ENCODE measurements at places on chromosomes 3 and 15.

DNA sequence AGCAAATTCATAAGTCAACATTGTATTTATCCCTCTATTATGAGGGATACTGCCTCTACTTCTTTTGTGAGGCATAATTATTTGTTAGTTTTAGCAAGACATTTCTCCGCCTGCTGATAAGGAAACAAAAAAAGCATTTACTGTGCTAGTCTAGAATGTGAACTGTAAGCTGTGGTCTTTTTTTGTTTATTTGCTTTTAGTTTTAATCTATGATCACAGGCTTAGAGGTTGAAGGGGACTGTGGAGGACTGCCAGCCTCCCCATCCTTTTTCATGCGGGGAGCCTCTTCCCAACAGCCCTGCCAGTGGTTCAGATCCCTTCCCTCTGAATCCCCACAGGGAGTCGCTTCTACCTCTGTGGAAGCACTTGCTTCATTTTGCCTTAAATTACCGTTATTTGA, 331.0 kb upstream of the ROPN1 start:
- DNase-seq: no peak

GRCh38 chr3:47283193-47283537, 421 bp downstream of the KLHL18 start:
- no peak for DNase-seq

GRCh38 chr15:59931646-59932261, 72.4 kb upstream of the FOXB1 start:
- DNase-seq: no peak

GRCh38 chr3:133836497-133837158, 31.0 kb downstream of the SRPRB start:
- no peak for DNase-seq

GRCh38 chr3:13626396-13626795, 77.5 kb downstream of the FBLN2 start:
- no peak for DNase-seq

DNA sequence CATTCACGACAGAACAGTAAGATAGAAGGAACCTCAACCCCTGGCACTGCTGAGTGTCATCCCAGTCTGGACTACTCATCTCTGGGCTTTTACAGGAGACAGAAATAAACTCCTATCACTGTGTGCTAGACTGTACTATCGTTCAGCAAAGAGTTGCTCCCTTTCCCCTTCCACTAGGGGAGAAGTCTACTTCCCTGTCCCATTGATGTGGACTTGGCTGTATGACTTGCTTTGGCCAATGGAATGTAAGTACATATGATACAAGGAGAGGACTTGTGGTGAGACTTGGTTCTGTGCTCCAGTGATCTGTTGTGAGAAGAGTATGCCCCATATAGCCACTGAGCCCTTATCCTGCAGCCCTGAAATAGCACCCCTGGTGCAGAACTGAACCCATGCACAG, 5.3 kb upstream of the KIF7 start:
- no peak for DNase-seq

GRCh38 chr15:60179786-60180391, 175.8 kb downstream of the FOXB1 start:
- DNase-seq: peak; percentile 20

GRCh38 chr3:58567251-58567515, 10.0 kb downstream of the FAM107A start:
- DNase-seq: no peak

- no peak for DNase-seq
These were observed 40.3 kb downstream of the ERICH6 start for GRCh38 chr3:150663461-150663860.

DNA sequence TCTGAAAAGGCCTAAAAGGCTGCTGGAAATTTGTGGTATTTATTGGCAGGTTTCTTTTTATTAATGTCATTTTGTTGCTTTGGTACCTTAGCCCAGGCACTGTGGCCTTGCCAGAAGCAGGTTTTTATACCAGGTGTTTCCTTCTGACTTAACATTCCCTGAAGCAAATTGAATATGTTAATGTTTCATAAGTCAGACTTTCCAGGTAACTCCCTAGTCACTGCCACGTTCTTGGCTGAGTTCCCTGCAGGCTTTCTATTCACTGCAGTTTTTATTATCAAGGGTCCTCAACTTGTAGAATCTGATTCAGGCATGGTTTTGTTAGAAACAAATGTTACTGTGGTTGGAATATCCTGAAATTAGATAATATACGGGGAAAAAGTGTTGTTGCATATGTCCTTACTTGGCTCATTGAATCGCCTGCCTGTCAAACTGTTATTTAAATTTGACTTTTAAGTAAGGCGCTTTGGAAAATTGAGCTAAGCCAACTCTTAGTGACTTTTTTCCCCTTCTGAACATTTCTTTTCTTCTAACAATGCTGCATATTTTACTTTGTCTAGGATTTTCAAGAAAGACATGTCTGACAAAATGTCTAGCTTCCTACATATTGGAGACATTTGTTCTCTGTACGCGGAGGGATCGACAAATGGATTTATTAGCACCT, 22.9 kb downstream of the ITPR1 start:
- no peak for DNase-seq

DNA sequence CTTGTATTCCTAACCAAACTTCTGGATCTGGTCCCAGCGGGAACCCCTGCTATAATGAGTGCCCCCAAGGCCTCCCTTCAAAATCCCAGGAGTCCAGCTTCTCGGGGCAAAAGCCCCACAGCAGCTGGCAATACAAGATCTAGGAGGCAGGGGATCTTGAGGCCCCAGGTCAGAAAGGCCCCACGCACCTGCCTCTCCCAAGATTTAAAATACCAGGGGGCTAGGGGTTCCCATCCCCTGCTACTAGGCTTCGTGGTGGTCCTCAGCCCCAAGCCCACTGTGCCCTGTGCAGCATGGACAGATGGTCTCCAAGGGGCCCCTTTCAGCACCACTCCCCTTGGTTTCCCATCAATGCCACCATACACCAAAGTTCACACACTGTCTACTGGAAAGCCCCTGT, 15.8 kb upstream of the CYP11A1 start:
- no peak for DNase-seq

DNA sequence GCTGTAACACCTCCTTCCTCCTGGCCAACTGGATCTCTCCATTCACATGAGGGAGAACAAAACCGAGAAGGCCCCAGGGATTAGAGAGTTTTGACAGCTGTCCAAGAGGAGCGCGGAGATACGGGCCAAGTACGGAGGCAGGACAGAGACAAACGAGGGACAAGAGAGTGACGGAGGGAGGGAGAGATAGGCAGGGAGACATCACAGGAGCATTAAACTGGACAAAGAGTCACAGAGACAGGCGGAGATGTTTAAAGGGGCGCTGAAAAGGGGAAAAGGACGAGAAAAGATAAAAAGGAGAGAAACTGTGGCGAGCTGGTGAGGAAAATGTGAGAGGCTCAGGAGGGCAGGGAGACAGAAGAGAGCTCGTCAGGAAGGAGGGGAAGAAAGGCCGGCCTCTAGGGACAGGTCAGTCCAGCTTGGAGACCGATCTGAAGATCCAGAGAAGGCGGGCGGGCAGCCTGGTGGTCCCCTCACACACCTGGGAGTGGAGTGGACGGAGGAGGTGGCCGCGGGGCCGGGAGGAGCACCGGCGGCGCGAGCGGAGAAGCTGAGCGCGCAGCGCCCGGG, 40.5 kb upstream of the ROPN1 start:
- no peak for DNase-seq

DNA sequence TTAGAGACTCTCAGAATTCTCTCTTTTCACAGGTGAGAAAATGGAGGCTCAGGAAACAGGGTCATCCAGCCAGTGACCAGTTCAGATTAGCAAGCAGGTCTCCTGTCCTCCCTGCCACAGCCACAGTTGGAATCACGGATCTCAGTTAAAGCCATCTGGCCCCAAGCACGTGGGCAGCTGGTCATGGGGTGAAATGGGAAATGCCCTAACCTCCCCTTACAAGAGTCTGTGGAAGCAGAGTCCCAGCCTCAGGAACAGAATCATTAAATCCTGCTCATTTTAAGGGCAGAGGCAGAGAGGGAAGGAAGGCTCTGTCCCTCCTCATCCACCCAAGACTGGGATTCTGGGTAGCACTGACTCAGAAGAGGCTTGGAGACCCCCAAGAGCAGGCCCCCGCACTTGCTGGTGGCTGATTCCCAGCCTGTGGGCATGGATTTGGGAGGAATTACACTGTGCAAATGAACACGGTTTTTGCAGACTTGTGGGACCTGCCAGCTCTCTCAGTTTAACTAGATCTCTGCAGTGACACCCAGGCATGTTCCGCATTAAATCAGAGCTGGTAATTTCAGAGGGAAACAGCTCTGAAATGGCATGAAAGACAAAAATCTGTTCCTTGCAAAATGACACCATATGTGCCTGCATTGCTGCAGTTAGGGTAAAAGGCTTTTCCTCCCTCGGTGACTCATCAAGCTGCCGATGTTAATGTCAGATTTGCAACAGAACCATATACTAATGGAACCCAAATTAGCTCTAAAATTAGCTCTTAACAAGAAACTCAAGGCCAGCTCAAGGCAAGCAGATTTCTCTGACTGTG, 89.0 kb downstream of the BDH1 start:
- DNase-seq: peak; percentile 73

DNA sequence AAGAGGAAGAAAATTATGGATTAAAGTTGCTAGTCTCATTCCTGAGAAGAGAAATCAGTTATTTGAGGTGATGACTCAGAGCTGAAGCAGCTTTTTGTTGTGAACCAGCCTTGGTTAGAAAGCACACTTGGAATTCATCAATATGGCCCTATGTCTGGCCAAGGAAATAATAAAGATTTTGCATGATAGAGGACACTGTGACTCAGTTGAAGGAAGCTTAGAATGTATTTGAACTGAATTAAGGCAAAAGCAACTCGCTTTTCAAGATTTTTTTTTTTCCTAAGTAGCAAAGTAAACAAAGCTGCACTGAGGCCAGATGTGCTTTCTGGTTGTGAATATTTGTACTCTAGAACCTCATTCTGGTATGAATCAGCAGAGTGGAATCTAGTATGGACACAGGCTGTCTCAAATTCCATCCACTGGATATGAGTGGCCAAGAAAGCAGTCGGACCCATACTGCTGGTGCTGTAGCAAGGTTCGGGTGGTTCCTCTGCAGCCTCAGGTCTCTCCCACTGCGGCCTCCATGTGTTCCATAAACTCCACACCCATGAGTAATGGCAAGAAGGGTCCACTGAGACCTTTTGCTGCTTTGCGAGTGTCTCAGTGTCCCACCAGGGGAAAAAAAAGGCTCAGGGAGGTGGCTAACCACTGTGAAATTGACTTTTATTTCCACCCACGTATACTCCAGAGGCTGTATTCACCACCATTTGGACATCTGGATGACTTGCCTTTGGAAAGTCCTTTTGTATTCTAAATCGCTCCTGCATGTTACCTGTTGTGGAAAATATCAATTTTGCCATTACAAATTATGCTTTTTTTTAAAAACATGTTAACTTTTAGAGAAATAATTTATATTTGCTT, 53.1 kb downstream of the TGFBR2 start:
- peak; percentile 95 for DNase-seq
